GM12864 (cell line): ENCODE measurements at places on chromosomes 5 and 9.

- no peak for DNase-seq
Observed at GRCh38 chr5:133421394-133421793, 190.9 kb downstream of the FSTL4 start.

DNA sequence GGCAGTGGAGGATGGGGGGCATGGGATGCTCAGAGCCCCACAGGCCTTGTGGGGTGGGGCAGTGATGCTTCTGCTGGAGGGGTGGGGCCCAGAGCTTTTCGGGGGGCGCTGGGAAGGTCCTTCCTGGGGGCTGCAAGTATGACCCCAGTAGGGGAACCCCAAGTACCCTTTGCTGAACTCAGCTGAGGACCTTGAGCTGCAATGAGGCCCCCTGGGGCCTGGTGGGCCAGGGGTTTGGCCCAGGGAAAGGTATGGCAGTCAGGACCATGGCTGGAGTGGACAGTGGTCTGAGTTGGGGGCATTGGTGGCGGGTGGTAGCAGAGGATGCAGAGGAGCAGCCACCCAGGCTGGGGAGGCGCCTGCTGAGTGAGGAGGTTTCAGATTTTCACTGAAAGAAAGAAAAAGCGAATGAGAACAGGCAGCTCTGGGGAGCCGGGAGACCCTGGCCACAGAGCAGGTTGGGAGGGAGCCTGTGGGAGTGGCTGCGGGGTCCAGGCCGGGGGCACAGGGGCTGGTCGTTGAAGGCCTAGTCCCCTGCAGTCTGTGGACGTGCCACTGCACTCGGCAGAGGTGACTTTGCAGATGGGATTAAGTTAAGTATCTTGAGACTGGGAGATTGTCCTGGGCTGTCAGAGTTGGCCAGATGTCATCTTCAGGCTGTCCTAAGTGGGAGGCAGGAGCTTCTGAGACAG lies 19.2 kb downstream of the WNK2 start:
- no peak for DNase-seq

DNA sequence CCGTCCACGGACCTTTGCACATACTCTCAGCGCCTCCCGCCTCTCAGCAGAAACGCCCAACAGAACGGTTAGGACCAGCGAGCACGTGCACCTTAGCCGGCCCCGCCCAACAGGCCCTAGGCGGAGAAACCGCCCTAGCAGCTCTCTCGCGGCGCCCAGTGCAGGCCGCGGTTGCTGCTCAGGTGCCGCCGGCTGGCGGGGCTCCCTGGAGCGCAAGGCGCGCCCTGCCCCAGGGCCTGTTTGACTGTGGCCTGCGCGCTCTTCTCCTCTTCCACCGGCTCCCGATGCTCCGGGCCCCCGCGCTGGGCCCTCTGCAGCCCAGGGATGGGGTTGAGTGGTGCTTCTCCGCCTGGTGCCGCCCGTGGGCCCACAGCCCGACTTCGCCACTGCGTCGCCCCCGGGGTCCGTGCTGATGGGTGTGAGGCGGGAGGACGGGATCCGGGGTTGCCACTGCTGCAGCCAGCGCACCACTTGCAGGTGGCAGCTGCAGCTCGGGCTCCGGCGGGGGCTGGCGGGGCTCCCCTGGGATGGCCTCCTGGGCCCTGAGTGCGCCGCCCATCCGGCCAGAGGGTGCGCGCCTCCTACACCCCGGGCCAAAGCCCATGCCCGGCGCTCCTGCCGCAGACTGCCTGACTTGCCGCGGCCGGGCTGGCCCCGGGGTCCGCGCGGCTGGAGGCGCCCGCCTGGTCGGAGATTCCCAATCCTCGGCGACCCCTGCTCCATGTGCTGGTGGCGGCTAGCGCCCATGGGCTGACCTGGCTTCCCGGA lies 1889.4 kb upstream of the CDH9 start:
- no peak for DNase-seq

GRCh38 chr5:172664681-172665541 lies 23.8 kb downstream of the NEURL1B start:
- no peak for DNase-seq

GRCh38 chr5:79585116-79585515 lies 27.1 kb upstream of the TENT2 start:
- no peak for DNase-seq

GRCh38 chr9:134738869-134739659 lies 97.5 kb downstream of the COL5A1 start:
- no peak for DNase-seq

DNA sequence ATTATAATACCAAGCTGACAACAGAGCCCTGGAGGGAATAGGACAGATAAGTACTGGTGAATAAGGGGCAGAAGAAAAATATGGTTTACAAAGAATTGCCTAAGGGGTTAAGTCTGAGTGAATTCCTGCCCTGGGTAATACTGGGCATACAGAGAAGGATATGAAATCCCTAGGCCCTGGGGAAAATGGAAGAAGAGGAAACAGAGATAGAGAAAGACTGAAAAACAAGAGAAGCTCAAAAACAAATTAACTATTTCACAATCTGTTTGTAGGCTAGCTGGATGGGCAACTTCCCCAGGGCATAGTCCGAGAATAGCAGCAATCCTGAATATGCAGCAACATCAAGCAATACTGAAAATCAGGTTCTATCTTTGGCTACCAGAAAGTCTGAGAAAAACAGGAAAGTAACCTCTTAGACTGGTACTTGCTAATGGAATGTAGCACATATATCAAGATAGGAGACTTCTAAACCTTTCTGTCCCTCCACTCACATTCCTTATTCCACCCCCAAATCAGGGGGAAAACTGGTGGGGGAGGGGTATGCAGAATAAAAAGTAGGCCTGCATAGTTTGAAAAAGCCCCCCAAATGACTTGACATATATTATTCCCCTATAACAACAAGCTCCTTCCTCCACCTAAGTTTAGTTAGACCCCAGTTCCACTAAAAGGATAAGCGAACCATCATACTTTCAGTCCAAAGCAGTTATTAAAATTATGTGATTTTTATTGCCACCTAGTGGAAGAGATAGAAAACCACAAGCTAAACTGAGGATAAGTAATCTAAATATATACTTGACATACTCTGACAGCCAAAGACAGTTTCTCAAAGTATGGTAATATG lies 20.6 kb downstream of the SLC38A9 start:
- DNase-seq = no peak

GRCh38 chr5:56071470-56071869 lies 76.7 kb upstream of the IL6ST start:
- no peak for DNase-seq

- DNase-seq = no peak
Observed at GRCh38 chr5:152551061-152551460, 146.0 kb upstream of the NMUR2 start.

DNA sequence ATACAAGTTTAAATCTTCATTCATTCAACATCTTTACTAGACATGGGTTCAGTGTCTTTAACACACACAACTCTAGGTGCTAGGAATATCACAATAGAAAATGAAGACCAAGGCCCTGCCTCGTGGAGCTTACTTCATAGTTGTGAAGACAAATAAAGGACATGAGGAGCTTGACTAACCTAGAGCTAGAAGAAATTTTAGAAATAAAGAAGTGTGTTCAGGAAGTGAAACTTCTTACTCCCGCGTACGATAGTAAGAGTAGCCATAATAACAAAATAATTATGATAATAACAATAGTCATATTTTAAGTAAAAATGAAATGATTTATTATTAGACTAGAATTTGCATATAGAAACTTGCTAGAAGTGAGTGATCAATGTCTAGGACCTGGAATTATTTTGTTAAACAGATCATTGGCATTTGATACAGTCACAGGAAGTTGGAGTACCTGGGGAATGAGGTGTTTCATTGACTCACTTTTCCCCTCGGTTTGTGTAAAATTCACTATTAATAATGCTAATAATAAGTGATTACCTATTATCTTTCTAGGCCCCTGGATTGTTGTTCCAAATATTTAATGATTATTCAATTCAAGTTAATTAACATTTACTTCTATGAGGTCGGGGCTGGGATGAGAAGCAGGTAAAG lies 331.3 kb downstream of the NSG2 start:
- no peak for DNase-seq

GRCh38 chr5:137345396-137345795 lies 153.7 kb downstream of the SPOCK1 start:
- DNase-seq = no peak

- no peak for DNase-seq
Observed at GRCh38 chr5:55538661-55539060, 3.9 kb upstream of the PLPP1 start.

DNA sequence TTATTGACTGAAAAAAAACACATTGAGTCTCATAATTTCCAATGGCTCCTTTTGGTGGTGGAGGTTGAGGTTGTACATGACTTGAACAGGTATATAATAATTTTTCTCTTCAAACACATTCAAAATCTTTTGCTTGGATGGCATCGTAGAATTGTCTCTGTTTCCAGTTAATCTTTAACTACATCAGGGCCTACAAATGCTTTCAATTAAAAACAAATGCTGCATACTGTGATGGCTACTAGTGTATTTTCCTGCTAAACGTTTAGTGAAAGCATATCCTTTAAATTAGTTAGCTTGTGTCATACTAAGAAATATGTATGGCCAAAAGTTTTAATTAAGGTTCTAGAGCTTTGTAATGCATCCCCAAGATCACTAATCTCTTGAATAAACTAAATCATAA lies 313.8 kb downstream of the SLF1 start:
- no peak for DNase-seq

GRCh38 chr5:39497322-39497721 lies 72.5 kb upstream of the DAB2 start:
- no peak for DNase-seq

- DNase-seq = no peak
Observed at GRCh38 chr5:64165500-64166200, at the start of gene RNF180. RNF180 (plus strand) TSS chr5:64165843; CDS start chr5:64200808, 34,965 bp downstream.

- no peak for DNase-seq
Observed at GRCh38 chr9:20903212-20903611, 128.2 kb downstream of the HACD4 start.

DNA sequence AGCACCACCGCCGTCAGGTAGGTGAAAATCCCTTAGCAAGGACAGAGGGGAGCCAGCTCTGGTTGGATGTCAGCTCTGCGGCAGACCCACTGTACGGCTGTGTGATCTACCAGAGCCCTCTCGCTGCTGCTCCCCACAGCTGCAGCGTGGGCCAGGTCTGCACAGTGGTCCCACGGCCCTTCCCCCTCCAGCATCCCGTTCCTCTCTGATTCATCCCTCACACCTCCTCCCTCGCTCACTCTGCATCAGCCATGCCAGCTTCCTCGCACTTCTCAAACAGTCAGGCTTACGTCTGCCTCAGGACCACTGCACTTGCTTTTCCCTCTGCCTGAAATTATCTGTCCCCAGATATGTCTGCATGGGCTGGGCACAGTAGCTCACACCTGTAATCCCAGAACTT lies 26.6 kb upstream of the CFAP157 start:
- DNase-seq = no peak

DNA sequence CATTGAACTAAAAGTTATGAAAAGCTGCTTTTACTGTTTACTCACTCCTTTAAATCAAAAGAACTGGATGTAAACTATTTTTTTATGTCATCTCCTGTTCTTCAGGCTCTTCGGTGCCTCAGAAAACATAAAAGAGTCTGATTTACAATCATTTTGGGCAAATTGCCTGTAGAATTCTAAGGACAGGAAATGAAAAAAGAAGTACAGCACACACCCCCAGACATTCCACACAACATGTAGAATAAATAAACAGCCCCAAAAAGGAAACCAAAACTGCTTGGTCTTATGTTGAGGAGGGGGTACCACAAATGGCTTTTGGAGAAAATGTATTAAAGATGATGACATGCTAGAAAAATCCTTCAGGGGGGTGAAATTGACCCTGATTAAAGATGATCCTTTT lies 57.2 kb downstream of the ITGA1 start:
- no peak for DNase-seq

- no peak for DNase-seq
Observed at GRCh38 chr9:14440062-14440461, 126.1 kb upstream of the NFIB start.

- DNase-seq = no peak
Observed at GRCh38 chr5:171661143-171661542, 124.5 kb upstream of the SMIM23 start.

- no peak for DNase-seq
Observed at GRCh38 chr9:100099722-100100042, 639 bp downstream of the INVS start.

GRCh38 chr5:133897431-133897830 lies 71.0 kb downstream of the C5orf15 start:
- DNase-seq = no peak

DNA sequence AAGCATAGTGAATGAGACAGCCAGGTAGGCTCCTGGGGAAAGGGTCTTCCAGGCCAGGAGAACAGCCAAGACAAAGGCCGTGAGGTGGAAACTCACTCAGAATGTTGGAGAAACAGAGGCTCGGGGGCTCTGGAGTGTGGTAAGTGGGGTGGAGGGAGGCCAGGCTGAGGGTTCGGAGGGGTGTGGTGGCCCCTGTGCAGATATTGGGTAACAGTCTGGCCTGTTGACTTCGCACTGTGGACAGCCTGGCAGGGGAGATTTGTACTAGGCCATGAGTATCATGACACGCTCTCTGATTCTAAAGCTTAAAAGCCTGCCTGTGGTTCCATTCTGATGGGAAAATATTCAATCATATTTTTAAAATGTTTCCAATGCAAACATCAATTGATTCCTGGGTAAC lies 239.3 kb downstream of the GADD45G start:
- DNase-seq = no peak

GRCh38 chr5:112228667-112229066 lies 190.4 kb downstream of the EPB41L4A start:
- DNase-seq = no peak

DNA sequence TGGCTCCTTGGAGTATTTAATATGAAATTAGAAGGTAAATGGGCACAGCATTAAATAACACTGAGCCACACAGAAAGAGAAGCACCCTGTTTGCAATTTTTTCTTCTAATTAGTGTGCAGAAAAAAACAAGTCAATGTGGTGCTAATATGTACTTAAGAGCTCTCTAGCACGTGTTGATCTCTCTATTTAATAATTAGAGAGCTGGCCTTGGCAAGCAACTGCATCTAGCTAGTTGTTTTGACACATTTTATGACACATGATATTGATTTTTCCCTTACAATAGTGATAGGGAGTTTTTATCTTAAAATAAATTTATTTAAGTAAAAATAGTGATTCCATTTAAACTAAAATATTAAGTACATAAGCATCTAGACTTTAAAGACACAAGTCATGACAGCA lies 54.5 kb upstream of the NUDT12 start:
- no peak for DNase-seq

DNA sequence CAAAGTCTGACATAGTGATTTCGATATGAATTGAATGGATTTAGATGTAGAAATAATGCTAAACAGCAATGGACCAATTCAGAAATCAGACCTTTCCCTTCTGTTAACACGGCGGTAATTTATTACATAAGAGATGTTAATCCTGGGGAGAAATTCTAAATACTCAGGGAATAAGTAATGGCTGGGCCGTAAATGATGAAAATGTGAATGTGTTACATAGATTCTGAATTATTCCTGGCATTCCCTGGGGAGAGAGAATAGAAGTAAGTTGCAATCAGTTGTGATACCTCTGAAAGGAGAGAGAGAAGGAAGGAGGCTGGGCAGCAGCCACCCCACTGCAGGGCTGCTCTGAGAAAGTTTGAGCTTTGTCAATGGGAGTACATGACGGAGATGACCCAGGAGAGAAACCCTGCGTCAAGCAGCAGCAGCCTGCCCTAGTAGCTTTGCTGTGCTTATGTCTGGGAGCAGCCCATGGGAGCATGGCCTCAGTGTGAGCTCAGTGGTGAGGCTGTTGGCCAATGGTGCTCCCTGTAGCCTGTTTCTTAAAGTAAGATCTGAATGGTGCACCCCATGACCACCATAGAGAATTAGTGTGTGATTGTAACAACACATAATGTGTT lies 420.1 kb downstream of the MTRR start:
- DNase-seq = no peak

GRCh38 chr9:9924376-9924775 lies 688.4 kb downstream of the PTPRD start:
- DNase-seq = no peak
